ENCODE measurements at places on chromosomes 12 and 14.

- peak; percentile 42 for DNase-seq
Observed at GRCh38 chr14:65179918-65180724, 77.8 kb upstream of the MAX start.

- no peak for DNase-seq
Observed at GRCh38 chr12:127548123-127548553, 718.8 kb upstream of the TMEM132C start.

GRCh38 chr12:114823724-114824123 is 139.7 kb upstream of the TBX3 start:
- no peak for DNase-seq

DNA sequence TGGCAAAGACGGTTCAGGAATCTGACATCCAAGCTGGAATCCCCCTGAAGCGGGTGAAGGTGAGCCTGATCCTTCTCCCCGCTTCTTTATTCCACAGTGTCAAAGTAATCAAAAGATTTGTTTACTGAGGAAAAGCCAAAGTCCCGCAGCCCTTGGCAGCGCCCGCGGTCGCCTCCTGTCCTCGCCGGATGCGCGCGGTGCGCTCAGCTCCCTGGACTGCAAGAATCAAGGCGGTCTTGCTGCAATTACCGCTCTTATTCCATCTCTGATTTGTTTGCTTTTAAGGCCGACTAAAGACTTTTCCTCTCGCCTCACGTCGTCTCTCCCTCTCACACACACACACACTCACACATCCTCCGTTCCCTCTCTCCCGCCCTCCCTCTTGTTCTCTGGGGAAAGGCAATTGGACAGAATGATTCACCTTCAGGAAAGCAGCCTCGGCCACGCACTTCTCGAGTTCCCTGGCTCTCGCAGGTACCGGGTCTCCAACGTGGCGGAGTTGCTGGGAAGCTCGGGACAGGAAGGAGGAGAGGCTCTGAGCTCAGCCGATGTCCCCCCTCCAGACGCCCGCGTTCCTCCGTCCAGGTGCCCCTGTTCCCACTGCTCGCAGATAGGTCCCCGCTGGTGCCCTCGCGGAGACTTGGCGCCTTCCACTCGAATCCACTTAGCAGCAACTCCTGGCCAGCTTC is 68.6 kb upstream of the USP15 start:
- peak; percentile 23 for DNase-seq

- DNase-seq: no peak
Observed at GRCh38 chr12:120757226-120757742, 31.7 kb downstream of the ACADS start.

- DNase-seq: no peak
Observed at GRCh38 chr12:120905856-120906384, 1.8 kb upstream of the SPPL3 start.

GRCh38 chr12:108268397-108268796 is 70.7 kb downstream of the CMKLR1 start:
- DNase-seq: no peak

DNA sequence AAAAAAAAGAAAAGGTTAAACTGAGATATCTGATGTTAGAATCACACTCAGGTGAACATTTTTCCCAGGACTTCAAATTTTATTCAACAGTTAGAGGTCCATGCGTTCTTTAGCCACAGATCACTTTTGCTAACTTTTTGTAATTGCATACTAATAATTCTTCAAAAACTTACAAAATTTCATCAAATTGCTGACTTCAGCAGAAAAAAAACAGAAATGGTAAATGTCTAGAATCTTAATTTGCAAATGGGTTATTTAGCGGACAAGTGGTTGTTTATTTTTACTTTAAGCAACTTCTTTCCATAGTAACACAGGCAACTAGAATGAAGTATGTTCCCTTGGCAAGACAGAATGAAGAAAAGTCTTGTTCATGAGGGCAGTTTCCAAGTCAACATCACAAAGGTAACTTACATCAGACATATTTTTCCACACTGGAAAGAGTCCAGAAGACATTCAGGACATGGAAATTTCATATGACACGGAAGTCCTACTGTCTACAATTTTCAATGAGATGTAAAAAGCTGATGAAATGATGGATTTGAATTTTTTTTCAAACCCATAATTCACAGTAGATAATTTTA is 62.5 kb upstream of the SOX5 start:
- no peak for DNase-seq
